ENCODE measurements at places on chromosomes 6 and 20.

DNA sequence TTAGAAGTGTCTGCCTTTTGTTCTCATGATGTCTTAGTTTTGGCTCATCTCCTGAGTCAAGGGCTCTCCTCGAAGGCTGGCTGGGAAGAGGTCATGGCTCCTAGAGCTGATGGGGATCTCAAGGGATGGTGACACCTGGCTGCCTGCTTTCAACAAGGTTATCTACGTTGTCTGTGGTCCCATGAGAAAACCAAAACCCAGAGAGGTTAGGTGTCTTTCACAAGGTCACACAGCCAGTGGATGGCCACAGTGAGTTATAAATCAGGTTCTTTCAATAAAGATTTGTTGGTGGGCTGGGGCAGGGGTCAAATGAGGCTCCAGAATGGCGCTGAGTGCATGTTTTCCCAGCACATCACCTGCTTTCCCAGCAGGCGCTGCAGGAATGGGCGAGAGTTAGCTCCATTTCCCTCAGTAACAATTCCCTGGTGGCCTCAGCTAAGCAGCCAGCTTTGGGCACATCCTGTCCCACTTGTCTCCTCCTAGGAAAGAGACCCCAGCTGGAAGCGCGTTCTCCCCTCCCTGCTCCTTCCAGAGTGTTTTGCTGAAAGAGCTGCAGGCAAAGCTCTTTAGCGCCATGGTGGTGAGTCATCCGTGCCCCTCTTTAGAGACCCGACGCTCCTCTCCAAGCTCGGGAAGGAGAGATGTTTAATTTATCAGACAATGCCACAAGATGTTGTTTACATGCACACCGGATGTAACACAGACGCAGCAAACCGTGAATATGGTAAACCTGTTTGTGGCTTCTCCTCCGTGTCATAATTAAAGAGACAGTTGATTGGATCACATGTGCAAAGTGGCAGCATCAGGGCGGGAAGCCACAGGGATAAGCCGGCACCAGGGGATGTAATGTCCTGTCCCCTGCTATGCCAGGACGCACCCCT is 109.7 kb downstream of the LRFN2 start:
- no peak for DNase-seq

- DNase-seq = no peak
Observed at GRCh38 chr6:138454981-138455706, 44.1 kb downstream of the NHSL1 start.

DNA sequence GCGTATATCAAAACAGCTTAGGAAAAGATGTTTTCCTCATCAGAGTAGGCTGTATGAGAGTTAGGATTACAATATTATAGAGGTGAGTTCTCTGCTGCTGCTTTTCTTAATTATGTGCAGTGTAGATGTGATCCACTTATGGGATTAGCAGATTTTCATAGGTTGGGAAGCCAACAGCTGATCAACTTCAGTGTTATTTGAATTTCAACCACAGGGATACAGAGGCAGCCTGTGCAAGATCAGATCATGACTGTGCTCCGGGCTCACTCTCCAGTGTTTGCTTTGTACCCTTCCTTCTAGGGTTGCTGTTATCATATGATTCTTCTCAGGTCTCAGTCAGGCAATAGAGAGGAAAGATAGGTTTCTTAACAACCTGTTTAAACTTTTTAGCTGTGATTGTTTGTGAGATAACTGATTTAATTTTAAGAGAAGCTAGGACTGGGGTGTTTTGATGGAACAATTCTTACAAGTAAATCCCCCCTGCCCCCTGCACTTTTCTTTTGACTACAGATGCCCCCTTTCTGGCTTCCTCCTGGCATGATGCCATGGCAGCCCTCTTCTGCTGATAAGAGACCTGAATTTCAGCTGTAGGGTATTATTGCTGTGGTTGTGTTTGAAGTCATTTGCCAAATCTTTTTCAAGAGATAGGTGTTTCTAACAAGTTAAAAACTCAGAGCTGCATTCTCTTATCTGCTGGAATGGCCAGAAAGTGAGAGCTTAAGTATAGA is 8.5 kb downstream of the RNF8 start:
- DNase-seq = no peak

DNA sequence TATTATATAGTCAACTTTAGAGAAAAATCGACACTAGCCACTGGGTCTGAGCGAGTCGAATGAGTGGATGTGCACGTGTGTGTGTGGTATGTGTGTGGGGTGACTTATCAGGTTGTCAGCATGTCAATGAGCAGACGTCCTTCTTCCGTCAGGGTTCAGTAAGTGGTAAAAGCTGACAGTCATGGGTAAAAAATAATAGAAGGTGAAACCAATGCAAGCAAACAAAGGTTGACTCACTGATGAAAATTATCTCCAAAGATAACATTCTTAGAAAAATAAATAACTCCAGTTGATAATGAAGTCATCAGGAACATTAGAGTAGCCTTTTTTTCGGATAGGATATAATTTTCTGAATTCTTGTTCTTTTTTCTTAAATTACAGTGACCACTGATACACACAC is 243.8 kb upstream of the FOXQ1 start:
- DNase-seq = no peak

- DNase-seq = no peak
Observed at GRCh38 chr6:19535351-19535750, 301.8 kb upstream of the ID4 start.

DNA sequence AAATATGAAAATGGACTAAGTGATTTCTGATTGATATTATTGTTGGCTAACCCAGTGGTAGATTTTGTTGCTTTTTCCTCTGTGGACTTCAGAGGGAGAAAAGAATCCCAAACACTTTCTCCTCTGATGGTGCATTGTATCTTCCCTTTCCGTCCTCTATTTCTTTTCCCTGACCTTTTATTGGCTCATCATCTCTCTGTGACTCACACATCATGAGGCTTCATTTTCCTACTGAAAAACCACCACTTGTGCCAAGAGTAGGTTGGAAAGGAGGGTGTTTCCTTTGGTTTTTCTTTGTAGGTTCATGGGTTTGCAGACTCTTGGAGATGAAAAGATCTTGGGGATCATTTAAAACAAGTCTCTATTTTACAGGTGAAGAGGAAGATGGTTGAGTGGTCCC is 311.7 kb upstream of the JAG1 start:
- DNase-seq = no peak

DNA sequence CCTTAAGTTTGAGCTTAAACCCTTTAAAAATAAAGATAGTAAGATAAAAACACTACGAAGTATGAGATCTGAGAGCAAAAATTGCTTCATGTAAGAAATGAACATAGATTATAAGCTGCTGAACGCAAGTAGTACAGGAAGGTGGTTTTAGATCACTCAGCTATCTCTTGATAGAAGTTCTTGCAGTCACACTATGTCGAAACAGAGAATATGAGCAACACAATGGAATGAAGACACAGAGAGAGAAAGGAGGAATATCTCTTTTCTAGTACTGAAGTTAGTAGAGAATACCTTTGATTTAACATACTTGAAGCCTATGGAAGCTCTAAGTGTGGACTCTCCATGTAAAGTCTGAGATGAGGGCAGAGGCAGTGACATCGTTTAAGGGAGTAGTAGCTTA is 162.7 kb downstream of the CDK19 start:
- DNase-seq = no peak
